Activated T-helper 1 cell treated with anti-CD3 and anti-CD28 coated beads, Interleukin-12 subunit alpha, Interleukin-12 subunit beta, Interleukin-2, Interleukin-4 antibody, amounts not matched to agents 30 ng/mL and 10 ng/mL and 1 ng/mL, durations not matched to agents 14 hours and 24 hours and 36 hours (primary cell): ENCODE measurements at places on chromosomes 6 and 20.

- no peak for DNase-seq
Observed at GRCh38 chr6:150617496-150618460, 18.1 kb downstream of the PLEKHG1 start.

DNA sequence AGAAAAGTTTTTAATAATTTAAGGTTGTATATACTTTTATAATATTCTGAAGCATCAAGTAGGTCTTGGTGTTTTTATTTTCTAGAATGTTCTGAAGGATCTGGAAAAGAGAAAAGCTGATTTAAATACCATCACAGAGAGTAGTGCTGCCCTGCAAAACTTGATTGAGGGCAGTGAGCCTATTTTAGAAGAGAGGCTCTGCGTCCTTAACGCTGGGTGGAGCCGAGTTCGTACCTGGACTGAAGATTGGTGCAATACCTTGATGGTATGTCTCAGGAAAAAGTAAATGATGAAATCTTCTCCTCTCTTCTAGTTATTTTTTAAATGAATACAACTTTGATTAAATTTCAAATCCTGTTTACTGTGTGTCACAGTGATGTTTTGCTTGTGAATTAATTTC, 225.7 kb downstream of the UTRN start:
- DNase-seq, result no peak

- no peak for DNase-seq
Observed at GRCh38 chr6:98832284-98833056, 1.9 kb upstream of the POU3F2 start.

GRCh38 chr20:33249456-33249855, 13.7 kb downstream of the BPIFA1 start:
- no peak for DNase-seq

DNA sequence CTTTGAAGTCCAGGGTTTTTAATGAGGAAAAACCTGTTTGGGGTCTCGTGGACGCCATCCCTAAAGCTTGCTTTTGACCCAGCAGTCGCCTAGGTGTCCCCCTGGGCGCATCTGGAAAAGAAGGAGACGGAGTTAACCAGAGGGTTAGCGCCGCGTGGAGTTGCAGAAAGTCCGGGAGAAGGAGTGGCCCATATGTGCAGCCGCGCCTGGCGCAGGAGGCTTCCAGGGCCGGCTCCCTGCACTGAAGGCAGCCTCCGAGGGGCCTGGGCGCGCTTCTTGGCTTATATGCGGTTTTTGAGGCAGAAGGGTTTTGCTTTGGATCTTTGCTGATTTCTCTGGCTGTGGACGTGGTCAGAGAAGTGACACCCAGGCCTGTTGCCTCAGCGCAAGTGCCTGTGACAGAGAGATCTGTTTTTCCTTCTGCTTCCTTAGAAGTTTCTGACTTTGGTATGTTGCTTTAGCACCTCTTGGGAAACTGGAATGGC, 987 bp downstream of the TMEM181 start:
- DNase-seq, result no peak

DNA sequence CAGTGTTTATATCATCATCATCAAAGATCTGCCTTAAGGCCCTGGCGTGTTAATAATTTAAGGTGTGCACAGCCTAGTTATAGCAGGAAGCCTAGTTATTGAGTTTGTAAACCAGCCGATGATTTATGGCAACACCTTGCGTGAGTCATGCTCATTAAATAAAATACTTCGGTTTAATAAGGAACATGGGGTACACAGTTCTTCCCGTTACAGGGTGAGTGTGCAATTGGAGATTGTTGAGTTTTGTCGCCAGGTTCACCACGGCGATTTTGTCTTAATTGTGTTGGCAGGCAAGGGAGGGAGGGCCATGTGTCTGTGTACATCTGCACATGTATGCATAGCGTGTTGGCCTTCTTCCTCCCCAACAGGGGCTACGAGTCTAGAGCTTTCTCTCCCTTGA, 104.0 kb downstream of the TFAP2A start:
- no peak for DNase-seq

DNA sequence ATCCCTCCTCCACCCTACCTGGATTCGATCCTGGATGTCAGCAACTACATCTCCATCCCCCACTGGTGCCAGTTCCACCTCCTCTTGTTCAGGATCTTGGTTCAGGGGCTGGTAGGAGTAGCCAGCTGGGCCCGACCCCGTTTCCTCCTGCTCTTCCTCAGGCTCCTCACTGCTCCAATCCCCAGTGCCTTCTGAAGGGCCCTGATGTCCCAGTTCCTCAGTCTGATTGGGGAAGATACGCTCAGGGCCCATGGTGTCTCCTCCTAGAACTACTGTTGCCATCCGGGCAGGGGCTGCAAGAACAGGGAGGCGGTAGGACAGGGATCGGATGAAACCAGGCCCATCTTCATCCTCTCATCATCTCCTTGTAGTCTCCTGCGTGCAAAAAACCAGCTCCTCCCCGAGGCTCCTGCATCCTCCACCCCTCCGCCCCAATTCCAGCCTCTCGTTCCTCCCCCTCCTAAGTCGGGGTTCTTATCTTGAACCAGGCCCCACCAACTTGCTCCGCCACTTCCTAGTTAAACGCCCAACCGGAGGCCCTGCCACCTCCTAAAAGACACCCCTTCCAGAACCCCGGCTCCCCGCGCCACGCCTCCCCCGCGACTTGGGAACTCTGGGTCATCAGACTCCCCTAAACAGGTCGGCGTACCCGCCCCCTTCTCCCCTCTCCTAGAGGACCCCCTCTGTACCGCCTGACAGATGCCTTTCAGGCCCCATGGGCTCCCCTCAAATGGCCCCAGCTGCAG, 476 bp downstream of the MEA1 start:
- DNase-seq, result no peak

- DNase-seq, result no peak
Observed at GRCh38 chr6:48183811-48184605, 73.0 kb upstream of the PTCHD4 start.

DNA sequence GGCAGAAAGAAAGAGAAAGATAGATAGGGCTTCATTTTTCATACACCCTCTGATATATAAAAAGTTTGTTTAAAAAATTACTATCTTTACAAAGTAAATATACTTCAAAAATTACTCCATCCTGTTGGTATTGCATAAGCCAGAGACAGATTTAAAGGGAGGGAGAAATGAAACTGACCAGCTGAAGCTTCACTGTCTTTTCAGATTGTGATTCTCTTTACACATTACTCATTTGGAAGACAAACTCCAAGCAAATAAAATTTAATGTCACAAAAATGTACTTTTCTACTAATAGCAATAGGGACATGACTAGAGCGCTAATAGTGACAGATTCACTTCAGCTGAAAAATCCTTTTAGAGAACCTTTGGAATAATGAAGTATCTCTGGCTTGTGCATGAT, 38.6 kb upstream of the MARCKS start:
- DNase-seq, result no peak

GRCh38 chr6:106104941-106105340, 18.8 kb downstream of the PRDM1 start:
- DNase-seq, result no peak

DNA sequence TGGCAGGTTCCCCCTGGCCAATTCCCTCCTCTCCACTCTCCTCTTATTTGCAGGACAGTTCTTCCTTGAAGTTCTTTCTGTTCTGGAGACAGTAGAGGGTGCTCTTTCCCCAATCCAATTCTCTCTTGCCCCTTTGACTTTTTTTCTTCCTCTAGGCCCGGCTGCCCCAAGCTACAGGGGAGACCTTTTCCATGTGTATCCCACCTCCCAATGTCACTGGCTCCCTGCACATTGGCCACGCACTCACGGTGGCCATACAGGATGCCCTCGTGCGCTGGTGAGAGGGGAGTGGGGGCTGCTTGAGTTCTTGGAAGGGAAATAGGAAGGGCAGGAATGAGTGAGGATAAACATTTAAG, 1.5 kb downstream of the VARS2 start:
- DNase-seq, result no peak

- no peak for DNase-seq
Observed at GRCh38 chr6:40661726-40662125, 74.6 kb upstream of the LRFN2 start.

DNA sequence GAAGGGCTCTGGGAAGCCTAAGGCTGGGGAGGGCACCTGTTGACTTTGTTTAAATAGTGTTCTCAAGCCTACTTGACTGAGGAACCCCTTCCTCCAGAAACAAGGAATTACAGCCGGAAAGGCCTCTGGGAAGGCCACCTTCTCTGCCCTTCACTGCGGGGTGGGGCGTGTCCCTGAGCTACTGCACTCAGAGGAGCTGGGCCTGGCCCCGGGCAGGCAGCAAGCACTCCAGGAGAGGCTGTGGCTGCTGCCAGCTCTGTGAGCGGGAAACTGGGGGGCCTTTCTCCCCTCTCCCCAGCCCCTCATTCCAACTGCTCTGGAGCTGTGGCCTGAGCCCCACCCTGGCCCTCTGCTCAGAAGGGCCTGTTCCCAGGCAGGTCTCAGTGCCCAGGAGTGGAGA, 4.0 kb upstream of the OSBPL2 start:
- no peak for DNase-seq

- no peak for DNase-seq
Observed at GRCh38 chr20:41476446-41476845, 109.8 kb upstream of the EMILIN3 start.

DNA sequence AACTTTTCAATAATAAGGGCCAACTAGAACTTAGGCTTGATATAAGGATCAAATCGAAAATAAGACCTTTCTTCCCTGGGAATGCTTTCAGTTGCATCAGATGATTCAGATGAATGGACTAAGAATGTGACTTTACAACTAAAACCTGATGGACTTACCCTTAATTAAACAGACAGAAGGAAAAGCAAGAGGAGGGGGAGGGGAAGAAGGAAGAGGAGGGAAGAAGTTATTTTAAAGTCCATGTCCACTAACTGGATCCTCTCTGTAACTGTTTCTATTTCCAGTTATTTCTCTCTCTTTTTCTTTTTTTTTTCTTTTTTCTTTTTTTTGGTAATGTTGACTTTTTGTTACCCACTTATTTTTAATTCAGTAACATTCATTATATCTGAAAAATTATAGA, 486.0 kb downstream of the MAFB start:
- DNase-seq, result no peak

DNA sequence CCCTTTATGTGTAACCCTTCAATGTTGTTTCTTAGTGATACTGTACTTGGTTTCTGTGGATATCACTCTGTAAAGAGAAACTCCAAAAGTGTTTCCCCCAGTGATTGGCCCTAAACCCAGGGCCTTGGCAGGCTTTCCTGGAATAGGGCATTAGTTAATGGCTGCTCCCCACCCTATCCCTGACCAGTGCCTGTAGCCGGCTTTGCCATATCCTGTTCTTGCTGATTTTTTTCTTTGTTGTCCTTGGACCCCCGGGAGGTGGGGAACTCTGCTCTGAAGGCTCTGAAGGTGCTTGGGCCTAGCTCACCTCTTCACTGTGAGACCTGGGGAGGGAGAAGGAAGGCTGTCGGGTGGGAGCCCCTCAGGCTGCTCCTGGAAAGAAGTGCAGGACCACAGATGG, 120.1 kb downstream of the TCP11 start:
- no peak for DNase-seq

- no peak for DNase-seq
Observed at GRCh38 chr20:32338665-32339064, 19.5 kb upstream of the ASXL1 start.

DNA sequence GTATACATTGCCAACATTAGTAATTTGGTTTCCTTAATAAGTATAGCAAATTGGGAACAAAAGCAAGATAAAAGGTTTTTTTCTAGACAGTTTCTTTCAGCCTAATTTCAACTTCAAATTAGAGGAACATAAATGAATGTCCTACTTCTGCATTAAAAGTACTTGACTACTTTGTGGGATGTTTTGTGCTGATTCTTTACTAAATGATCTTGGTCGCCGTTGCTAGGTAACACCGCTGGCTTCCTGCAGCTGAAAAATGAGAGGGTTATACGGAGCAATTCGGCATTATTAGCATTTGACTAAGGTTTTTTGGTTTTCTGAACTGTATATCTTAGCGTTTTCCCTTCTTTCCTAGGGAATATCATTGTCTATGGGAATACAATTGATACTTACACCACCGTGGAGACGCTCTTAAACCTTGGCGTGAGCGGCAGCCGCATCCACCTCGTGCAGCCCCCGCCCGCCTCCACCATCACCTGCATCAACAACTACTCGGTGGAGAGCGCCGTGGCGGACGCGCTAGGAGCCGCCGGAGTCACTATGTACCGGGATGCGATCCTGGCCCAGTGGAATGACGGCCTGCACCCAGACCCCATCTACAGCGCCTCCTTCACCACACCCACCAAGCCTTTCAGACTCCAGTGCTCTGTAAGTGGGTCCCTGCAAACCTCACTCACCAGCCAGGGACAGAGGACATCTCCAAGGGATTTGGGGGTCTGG, 90.9 kb upstream of the INSM1 start:
- no peak for DNase-seq

GRCh38 chr20:64146301-64146935, 17.8 kb upstream of the MYT1 start:
- DNase-seq, result no peak

DNA sequence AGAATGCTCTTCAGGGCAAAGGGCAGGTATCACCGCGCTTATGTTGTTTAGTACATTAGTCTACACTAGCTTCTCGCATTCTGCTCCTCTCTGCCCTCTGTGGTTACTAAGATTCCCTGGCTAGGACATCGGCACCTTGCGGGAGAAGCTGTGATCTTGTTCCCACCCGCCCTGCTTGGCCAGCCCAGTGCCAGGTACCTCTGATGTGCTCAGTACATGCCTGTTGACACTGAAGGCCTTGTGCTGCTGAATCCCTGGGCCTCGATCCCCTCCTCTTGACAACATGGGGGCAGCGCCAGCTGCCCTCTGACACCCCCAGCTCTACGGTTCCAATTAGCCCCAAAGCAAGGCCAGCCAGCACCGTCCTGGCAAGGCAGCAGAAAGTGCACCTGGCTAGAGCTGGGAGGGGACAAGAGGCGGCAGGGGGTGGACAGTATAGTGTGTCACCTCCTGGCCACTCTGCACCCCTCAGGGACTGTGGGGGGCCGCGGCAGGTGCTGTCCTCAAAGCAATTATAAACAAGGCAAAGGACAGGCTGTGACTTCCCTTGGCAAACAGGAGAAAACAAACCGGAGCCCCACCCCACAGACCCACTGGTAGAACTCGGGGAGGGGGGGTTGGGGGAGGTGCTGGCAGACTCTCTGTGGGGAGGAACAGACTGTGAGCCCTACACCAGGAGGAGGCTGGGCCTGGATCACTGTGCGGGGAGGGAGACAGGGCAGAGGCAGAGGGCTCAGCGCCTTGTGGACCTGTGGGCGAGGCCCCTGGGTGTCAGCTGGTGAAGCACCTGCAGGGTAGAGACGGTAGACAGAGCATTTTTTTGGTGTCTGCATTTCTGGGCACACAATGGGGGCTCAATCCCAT, 7.1 kb downstream of the TFEB start:
- no peak for DNase-seq

DNA sequence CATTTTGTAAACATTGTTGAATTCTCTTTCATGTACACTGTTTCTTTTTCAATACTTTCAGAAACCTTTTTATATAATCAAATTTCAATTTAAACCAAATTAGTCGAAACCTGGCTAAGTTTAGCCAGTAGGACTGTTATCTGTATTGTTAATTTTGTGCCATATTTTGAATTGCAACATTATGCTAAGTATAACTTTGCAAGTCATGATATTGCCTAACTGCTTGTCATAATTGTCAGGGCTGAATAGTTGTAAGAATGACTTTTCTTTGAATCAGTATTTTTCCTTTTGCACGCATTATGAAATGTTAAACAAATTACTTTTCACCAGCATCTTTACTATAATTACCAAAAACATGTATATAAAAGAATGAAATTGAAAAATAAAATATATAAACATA, 82.7 kb downstream of the SAMD3 start:
- DNase-seq, result no peak

GRCh38 chr6:22029171-22029570, 267.7 kb downstream of the PRL start:
- no peak for DNase-seq
